ENCODE measurements at places on chromosomes 5 and 9.

GRCh38 chr5:27315363-27316270 lies 277.2 kb upstream of the CDH9 start:
- no peak for DNase-seq

GRCh38 chr9:132757016-132757415 lies 86.8 kb downstream of the GTF3C4 start:
- DNase-seq, result no peak

GRCh38 chr5:95715799-95716461 lies 15.2 kb upstream of the RHOBTB3 start:
- DNase-seq, result no peak

- DNase-seq, result no peak
Observed at GRCh38 chr5:138975098-138975847, 100.1 kb upstream of the LRRTM2 start.

- DNase-seq, result no peak
Observed at GRCh38 chr9:5863092-5863746, 27.5 kb upstream of the MLANA start.

- no peak for DNase-seq
Observed at GRCh38 chr9:124480621-124480981, 26.6 kb downstream of the NR5A1 start.

- DNase-seq, result no peak
Observed at GRCh38 chr5:150060471-150060870, 25.9 kb downstream of the CSF1R start.

GRCh38 chr5:23014825-23015224 lies 161.7 kb upstream of the CDH12 start:
- no peak for DNase-seq

DNA sequence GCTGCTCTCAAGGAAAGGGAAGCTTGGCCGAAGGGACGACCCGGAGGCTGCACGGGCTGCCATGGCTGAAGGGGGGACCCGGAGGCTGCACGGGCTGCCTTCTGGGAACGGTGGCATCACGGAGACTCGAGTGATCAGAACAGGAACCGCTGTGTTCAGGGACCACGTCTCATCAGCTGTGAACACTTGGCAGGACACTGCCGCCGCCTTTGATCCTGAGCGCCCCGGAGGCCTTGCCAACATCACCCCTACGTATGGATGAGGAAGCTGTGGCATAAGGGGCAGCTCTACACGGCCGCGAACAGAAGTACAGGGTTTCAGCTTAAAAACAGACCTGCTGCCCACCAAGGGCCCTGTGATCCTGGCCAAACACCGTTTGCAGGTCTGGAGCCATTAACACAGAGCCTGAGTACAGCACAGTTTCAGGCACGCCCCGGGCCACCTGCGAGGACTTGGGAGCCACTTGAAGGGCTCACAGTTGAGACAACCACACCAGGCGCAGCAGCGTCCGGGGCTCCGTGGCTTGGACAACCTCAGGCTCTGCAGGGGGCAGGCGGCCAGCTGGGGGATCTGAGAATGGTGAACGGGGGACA lies 23.9 kb upstream of the TERT start:
- DNase-seq, result no peak

All from activated CD4-positive, alpha-beta T cell treated with anti-CD3 and anti-CD28 coated beads, Interleukin-2, amount 10 ng/mL, durations not matched to agents 7 days and 5 days (primary cell).